ENCODE measurements at places on chromosomes 7 and 10.

- no peak within 1 kb of the TSS for H3K4me3 ChIP-seq
- DNase-seq: no peak
- H3K27me3 ChIP-seq: no peaks in the 10 kb centered on the region
- no peak within 1 kb of the TSS for H3K27ac ChIP-seq
- H3K4me1 ChIP-seq: no peaks in the 10 kb centered on the region
These were observed at the start of gene MAGI2 for GRCh38 chr7:79453558-79454360. Gene MAGI2 (minus strand): TSS chr7:79453667. CDS start chr7:79453320, 347 bp downstream.

- no peak for DNase-seq
- H3K27ac ChIP-seq: no peak overlapping the region
- peaks cover 1% of the 10 kb centered on the region for H3K36me3 ChIP-seq
- no peaks in the 10 kb centered on the region for H3K27me3 ChIP-seq
- H3K4me3 ChIP-seq: no peak overlapping the region
These were observed 47.3 kb upstream of the OIT3 start for GRCh38 chr10:72846238-72846637.

GRCh38 chr10:91080776-91081175 is 139.7 kb upstream of the PCGF5 start:
- peak overlapping the region; percentile 52 for H3K27ac ChIP-seq
- no peaks in the 10 kb centered on the region for H3K36me3 ChIP-seq
- H3K27me3 ChIP-seq: no peaks in the 10 kb centered on the region
- DNase-seq: no peak
- peaks cover 8% of the 10 kb centered on the region for H3K4me1 ChIP-seq
- no peak overlapping the region for H3K4me3 ChIP-seq

- no peaks in the 10 kb centered on the region for H3K27me3 ChIP-seq
- H3K36me3 ChIP-seq: no peaks in the 10 kb centered on the region
- H3K27ac ChIP-seq: no peak overlapping the region
- no peak for DNase-seq
These were observed 18.2 kb downstream of the DNAJC12 start for GRCh38 chr10:67819768-67820204.

- H3K36me3 ChIP-seq: no peaks in the 10 kb centered on the region
- H3K27me3 ChIP-seq: no peaks in the 10 kb centered on the region
- no peaks in the 10 kb centered on the region for H3K4me1 ChIP-seq
- DNase-seq: no peak
- no peak overlapping the region for H3K4me3 ChIP-seq
These were observed 57.8 kb downstream of the SKIDA1 start for GRCh38 chr10:21467633-21468032.

GRCh38 chr10:96478355-96478754 is 35.4 kb downstream of the TLL2 start:
- no peaks in the 10 kb centered on the region for H3K4me1 ChIP-seq
- no peaks in the 10 kb centered on the region for H3K27me3 ChIP-seq
- DNase-seq: no peak
- no peak overlapping the region for H3K27ac ChIP-seq
- no peak overlapping the region for H3K4me3 ChIP-seq
- H3K36me3 ChIP-seq: no peaks in the 10 kb centered on the region

GRCh38 chr10:43870968-43871439 is 222.3 kb upstream of the ZNF32 start:
- H3K27me3 ChIP-seq: no peaks in the 10 kb centered on the region
- H3K4me3 ChIP-seq: no peak overlapping the region
- DNase-seq: no peak
- no peak overlapping the region for H3K27ac ChIP-seq
- no peaks in the 10 kb centered on the region for H3K4me1 ChIP-seq

GRCh38 chr7:104106108-104106905 is 101.5 kb downstream of the ORC5 start:
- peaks cover 10% of the 10 kb centered on the region for H3K27me3 ChIP-seq
- H3K27ac ChIP-seq: no peak overlapping the region
- no peaks in the 10 kb centered on the region for H3K4me1 ChIP-seq
- no peak for DNase-seq

DNA sequence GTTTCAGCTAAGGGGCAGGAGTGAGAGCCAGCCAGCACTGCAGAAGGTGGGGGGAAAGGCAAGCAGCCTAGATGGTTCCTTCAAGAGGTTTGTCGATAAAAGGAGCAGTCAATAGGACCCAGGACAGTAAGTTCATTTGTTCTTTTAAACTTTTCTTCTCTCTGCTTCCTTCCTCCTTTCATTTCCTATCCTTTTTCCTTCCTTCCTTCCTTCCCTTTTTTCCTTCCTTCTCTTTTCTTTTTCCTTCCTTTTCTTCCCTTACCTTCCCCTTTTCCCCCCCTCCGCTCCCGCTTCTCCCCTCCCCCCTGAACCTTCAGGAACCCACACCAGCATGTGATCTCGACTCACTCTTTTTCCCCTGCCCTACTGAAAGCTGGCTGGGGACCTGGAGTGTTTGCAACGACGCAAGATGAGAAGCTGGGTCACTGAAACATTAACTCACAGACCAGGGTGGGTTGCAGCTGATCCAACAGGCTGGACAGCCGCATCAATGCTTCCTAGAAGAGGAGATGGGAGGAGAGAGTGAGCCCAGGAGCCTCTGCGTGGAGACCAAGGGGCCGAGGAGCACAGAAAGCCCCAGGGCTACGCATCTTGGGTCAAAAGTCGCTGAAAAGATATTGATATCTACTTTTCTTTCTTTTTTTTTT is 103.4 kb upstream of the SDK1 start:
- H3K36me3 ChIP-seq: no peaks in the 10 kb centered on the region
- H3K4me1 ChIP-seq: no peaks in the 10 kb centered on the region
- H3K27me3 ChIP-seq: peaks cover 2% of the 10 kb centered on the region
- no peak overlapping the region for H3K4me3 ChIP-seq
- no peak overlapping the region for H3K27ac ChIP-seq

DNA sequence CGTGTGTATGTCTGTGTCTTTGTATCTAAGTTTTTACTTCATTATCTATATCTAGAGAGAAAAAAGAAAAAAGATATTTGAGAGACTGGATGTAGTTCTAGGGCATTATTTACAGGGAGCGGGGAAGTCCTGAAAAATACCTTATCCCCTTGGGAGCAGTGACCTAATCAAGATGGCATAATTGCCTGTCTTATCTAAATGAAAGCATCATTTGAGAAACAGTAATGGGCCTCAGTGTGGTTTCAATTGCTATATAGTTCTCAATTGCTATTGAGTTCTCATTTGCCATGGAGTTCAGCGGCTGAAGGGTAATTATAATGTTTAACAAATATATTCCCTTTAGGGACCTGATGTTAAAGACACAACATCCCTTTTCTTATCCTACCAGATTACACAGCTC is 216.5 kb downstream of the PLXNA4 start:
- no peaks in the 10 kb centered on the region for H3K4me1 ChIP-seq
- no peaks in the 10 kb centered on the region for H3K36me3 ChIP-seq
- H3K27ac ChIP-seq: no peak overlapping the region
- no peak overlapping the region for H3K4me3 ChIP-seq
- H3K27me3 ChIP-seq: peaks cover 13% of the 10 kb centered on the region

- no peak overlapping the region for H3K27ac ChIP-seq
- H3K27me3 ChIP-seq: peaks cover 26% of the 10 kb centered on the region
- DNase-seq: no peak
- no peaks in the 10 kb centered on the region for H3K4me1 ChIP-seq
These were observed 4.3 kb downstream of the AOC1 start for GRCh38 chr7:150856303-150857275.

DNA sequence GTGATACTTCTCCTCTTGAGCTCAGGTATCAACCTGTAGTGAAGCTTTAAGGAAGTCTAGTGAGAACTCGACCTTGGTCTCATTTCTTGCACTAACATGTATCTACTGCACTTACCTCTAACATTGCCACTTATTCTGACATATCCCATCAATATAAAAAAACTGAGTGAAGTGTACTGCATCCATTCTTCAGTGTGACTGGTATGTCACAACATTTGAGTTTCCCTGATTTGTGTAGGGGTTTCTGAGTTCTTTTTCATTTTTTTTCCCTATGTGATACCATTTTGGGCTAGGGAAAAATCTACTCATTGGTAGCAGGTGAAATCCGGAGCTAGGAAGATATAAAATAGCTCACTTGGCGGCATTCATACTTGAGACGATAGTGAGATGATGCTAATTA is 274.3 kb downstream of the PRKG1 start:
- H3K4me1 ChIP-seq: no peaks in the 10 kb centered on the region
- H3K27me3 ChIP-seq: no peaks in the 10 kb centered on the region
- no peaks in the 10 kb centered on the region for H3K36me3 ChIP-seq
- H3K27ac ChIP-seq: no peak overlapping the region
- no peak for DNase-seq
